Thyroid gland (tissue), 4 donors: ENCODE measurements at places on chromosomes 2 and 18. TPM values are rescaled to one million over a fixed set of nuclear protein-coding genes. Genes with fewer than 3 reads are reported as not detected.

DNA sequence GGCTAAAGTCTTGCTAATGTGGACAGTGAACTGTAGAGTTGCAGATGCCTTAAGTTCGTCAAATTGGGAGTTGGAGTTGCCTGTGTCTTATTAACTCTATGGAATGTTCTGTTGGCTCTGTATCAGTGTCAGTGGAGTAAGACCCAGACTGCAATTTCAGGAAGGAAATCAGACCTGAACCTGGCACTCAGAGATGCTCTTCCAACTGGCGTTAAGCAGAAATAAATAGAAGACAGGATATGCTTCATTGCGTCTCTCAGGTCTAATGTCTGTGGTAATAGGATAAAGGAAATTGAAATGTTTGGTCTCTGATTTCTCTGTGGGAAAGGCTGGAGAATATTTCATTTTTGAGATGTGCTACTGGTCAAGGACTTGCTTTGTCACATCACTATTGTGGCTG, 846.7 kb upstream of the ID2 start:
- no peak for DNase-seq

DNA sequence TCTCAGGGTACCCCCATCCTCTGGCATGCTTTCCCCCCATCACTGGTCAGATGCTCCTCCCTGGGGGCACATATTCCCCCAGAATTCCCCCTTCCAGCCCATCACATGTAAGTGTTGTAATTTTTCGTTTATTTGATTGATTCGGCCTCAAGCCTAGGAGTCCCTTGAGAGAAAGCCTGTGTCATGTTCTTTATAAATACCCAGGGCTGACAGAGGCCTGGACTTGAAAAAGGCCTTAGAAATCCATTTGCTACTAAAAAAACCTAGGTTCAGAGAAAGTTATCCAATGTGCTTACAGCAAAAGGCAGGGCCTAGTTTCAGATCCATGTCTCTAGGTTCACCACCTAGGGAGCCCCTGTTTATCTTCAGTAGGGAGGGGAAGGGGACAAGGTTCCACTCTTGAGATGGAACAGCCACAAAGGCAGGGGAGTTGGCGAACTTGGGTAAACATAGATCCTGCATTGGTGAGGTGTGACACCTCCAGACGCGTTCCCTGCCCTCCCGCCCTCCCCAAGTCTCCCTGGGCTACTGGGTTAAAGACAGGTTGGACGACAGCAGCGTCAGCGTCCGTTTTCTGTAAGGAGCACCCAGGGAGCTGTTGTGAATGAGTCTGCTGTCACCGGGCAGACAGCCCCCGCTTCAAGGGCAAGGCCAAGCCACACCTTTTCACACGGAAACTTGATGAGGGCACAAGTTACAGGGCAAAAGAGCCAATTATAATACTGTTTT, 147.8 kb downstream of the EN1 start:
- no peak for DNase-seq

- no peak for DNase-seq
These were observed 40.2 kb downstream of the APOB start for GRCh38 chr2:21003572-21004180.

DNA sequence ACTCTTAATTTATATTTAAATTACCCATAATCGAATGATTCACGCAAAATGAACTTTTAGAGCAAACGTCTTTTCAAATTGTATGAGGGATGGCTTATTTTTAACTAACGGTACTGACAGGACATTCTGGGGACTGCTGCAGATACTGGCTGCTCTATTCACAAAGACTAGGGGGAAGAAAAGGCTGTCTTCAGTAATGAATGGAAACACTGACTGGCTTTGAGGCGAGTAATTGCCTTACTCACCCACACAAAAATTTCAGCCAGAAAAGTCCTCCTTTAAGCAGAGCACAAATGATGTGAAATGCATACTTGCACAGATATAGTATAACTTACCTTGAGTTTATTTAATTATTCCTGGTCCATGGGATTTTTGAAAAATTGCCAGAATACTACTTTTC, 852.6 kb downstream of the DPP10 start:
- no peak for DNase-seq

- DNase-seq = no peak
These were observed 69.2 kb downstream of the RIT2 start for GRCh38 chr18:43046322-43046721.

DNA sequence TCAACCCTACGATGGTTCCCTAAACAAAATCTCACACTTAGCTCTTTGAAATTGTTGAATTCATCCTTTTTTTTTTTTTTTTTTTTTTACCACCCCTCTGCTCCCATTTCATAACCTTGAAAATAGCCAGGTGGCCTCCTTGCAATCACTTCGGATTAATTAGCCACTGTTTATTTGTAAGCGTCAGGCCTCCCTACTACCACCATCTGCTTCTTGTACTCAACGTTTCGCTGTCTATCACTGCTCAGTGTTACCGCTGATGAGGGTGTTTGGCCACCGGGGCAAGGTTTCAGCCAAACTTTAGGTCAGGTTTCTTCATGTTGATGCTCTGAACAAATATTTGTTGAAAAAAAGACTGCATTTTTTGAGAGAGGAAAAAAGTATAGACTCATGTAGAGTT, 183.2 kb downstream of the EPHA4 start:
- no peak for DNase-seq

The GREB1 gene
- total RNA-seq = 1.2 TPM

The ATG9A gene
- total RNA-seq = 59.3 TPM

The C2orf66 gene
- total RNA-seq = not detected
